ENCODE measurements at places on chromosomes 1 and 21.
A peak's percentile ranks its signal among the peaks of the same experiment; 100 is the strongest.

- no peak overlapping the region for H3K27ac ChIP-seq
- no peaks in the 10 kb centered on the region for H3K4me1 ChIP-seq
- H3K4me3 ChIP-seq: no peak overlapping the region
- DNase-seq: no peak
- no peaks in the 10 kb centered on the region for H3K36me3 ChIP-seq
- peaks cover 2% of the 10 kb centered on the region for H3K27me3 ChIP-seq
These were observed 77.7 kb downstream of the GDAP2 start for GRCh38 chr1:117851687-117852086.

GRCh38 chr1:156727926-156728598, at the start of gene METTL25B:
Gene METTL25B, plus strand, starts transcription at chr1:156728469. Its CDS starts 636 bp downstream, at chr1:156729105.
- H3K4me3 ChIP-seq: peak within 1 kb of the TSS; percentile 97
- H3K27me3 ChIP-seq: peaks cover 6% of the 10 kb centered on the region
- peaks cover 22% of the 10 kb centered on the region for H3K36me3 ChIP-seq
- H3K27ac ChIP-seq: peak within 1 kb of the TSS; percentile 99
- peaks cover 22% of the 10 kb centered on the region for H3K4me1 ChIP-seq
- peak; percentile 77 for DNase-seq

GRCh38 chr1:114033961-114034360, 54.7 kb downstream of the OLFML3 start:
- no peaks in the 10 kb centered on the region for H3K36me3 ChIP-seq
- no peak overlapping the region for H3K27ac ChIP-seq
- H3K4me3 ChIP-seq: no peak overlapping the region

GRCh38 chr1:65036570-65037051, 70.3 kb upstream of the JAK1 start:
- peaks cover 8% of the 10 kb centered on the region for H3K4me1 ChIP-seq
- H3K27ac ChIP-seq: no peak overlapping the region
- no peak for DNase-seq
- no peaks in the 10 kb centered on the region for H3K36me3 ChIP-seq
- no peak overlapping the region for H3K4me3 ChIP-seq

DNA sequence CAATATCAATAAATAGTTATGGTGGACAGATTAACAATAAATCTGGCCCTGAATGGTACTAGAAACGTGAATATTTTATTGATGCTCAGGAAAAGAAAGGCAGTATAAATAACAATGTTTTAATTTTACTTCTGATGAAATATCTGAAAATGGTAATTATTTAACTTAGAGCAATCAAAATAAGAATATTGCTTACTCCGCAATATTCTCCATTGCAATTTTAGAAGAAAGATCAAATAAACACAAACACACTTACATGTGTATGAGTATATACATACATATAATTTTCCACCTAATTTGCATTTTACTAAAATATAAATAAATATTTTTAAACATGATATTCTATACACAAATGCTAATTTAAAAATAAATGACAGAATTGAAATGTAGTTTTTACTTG, 1130.5 kb downstream of the NCAM2 start:
- no peak overlapping the region for H3K27ac ChIP-seq
- no peaks in the 10 kb centered on the region for H3K4me1 ChIP-seq
- no peak overlapping the region for H3K4me3 ChIP-seq
- H3K27me3 ChIP-seq: no peaks in the 10 kb centered on the region

DNA sequence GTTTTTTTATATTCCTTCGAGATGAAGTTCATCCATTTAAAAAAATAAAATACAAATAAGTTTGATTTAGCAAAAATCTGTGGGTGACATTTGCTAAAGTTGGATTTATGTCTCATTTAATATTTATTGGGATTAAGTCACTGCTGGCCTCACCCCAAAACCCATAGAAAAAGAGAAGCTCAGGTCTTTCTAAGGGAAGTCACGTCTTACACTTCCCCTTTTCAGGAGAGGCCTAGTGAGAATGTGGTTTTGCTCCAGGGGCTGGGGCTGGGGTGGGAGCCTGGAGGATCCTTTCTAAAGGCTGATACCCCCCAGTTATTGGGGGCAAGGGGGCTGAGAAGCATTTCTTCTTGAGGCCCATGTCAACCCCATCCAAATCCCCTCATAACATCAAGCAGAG, 300.3 kb downstream of the DSCAM start:
- no peaks in the 10 kb centered on the region for H3K4me1 ChIP-seq
- no peak overlapping the region for H3K4me3 ChIP-seq
- H3K27me3 ChIP-seq: peaks cover 6% of the 10 kb centered on the region
- no peak for DNase-seq
- H3K36me3 ChIP-seq: peaks cover 3% of the 10 kb centered on the region

DNA sequence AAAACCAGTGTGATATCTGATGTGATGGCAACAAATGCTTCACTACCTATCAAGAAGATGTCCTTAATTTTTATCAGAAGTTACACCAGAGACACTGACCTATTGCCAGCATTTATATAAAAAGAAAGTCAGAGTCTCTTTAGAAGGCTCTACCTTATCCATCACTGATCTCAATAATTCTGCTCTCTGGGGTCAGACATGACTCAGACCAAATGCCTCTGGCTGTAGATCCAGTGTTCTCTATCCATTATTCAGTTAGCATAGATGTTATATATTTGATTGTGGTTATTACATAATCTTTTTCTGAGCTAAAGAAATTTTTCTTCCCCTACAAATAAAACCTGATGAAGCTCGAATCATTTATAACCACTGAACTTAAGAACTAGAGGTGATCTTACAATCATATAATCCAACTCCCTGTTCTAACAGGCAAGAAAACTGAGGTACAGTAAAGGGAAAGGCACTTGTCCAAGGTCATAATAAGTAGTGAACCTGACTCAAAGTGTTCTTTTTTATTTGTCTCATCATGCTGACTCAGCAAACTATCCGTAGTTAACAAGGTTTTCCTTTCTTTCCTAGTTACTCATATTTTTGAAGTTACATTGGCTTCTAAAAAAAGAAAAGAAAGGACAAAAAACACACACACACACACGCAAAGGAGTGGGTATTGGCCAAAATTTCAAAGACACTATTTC, 43.6 kb upstream of the ESRRG start:
- H3K4me1 ChIP-seq: no peaks in the 10 kb centered on the region
- no peaks in the 10 kb centered on the region for H3K36me3 ChIP-seq
- H3K27ac ChIP-seq: no peak overlapping the region
- H3K27me3 ChIP-seq: no peaks in the 10 kb centered on the region
- DNase-seq: no peak

DNA sequence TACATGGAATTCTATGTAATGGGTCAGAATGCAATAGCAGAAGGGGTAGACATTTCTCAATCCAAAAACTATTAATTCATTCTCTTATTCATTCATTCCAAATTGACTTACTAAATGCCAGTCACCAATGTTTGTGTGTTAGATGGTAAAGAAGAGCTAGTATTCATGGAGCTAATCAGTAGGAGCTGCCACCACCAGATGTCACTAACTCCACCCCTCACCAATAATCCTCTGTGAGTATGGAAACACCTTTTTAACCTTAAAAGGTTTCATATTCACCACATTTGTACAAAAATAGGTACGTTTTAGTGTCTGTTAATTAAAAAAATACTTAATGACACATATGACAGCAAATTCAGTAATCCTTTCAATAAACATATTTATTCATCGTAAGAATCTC, 131.8 kb upstream of the PKN2 start:
- H3K27ac ChIP-seq: no peak overlapping the region
- H3K4me1 ChIP-seq: no peaks in the 10 kb centered on the region
- no peaks in the 10 kb centered on the region for H3K27me3 ChIP-seq
- H3K36me3 ChIP-seq: no peaks in the 10 kb centered on the region
- no peak overlapping the region for H3K4me3 ChIP-seq

- H3K27ac ChIP-seq: peak overlapping the region; percentile 12
- H3K36me3 ChIP-seq: peaks cover 10% of the 10 kb centered on the region
- peaks cover 18% of the 10 kb centered on the region for H3K4me1 ChIP-seq
- H3K4me3 ChIP-seq: no peak overlapping the region
- peaks cover 13% of the 10 kb centered on the region for H3K27me3 ChIP-seq
- no peak for DNase-seq
These were observed 26.9 kb upstream of the BACE2 start for GRCh38 chr21:41141031-41141457.

GRCh38 chr1:245588116-245588639, 433.4 kb downstream of the KIF26B start:
- no peak for DNase-seq
- no peaks in the 10 kb centered on the region for H3K27me3 ChIP-seq
- no peaks in the 10 kb centered on the region for H3K36me3 ChIP-seq

- peaks cover 14% of the 10 kb centered on the region for H3K4me1 ChIP-seq
- H3K27ac ChIP-seq: no peak overlapping the region
- no peak for DNase-seq
- no peaks in the 10 kb centered on the region for H3K27me3 ChIP-seq
- H3K4me3 ChIP-seq: no peak overlapping the region
- H3K36me3 ChIP-seq: peaks cover 16% of the 10 kb centered on the region
These were observed 61.9 kb downstream of the LAMC2 start for GRCh38 chr1:183247931-183248330.

DNA sequence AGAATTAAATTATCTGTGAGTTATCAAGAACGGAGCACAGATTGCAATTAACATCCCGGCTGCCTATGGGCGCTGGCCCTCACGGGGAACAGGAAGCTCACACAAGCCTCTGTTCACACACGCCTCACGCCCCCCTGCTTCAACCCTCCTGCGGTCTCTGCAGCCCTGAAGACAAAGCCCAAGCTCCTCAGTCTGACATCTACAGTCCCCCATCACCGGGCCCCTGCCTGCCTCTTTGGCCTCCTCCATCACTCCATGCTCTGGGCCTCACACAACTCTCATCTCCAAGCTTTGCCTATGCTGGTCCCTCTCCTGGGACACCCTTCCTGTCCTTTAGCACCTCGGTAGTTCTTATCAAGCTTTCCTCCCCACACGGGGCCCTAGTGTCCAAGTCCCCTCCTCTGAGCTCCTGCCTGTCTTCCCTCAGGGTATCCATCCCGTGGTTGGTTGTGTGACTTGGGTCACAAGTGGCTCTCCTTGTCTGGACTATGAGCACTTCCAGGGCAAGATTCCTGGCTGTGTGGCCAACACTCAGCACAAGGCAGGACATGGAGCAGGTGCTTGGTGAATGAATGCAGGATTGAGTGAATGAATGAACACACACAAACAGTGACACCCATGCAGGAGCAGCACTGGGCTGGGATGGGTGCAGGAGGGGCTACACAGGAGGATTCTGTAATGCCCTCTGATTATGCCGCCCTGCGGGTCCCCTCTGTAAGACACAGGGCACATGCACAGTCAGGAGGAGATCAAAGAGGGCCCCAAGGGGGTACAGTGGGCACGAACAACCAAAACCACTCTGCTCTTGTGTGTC, 116.1 kb downstream of the DMRTB1 start:
- DNase-seq: no peak
- no peaks in the 10 kb centered on the region for H3K36me3 ChIP-seq
- H3K4me1 ChIP-seq: no peaks in the 10 kb centered on the region
- no peak overlapping the region for H3K27ac ChIP-seq
- no peak overlapping the region for H3K4me3 ChIP-seq

- H3K4me3 ChIP-seq: no peak overlapping the region
- H3K4me1 ChIP-seq: peaks cover 3% of the 10 kb centered on the region
- no peak overlapping the region for H3K27ac ChIP-seq
- peaks cover 1% of the 10 kb centered on the region for H3K27me3 ChIP-seq
These were observed 245.5 kb downstream of the RPS6KC1 start for GRCh38 chr1:213296558-213296957.

- H3K36me3 ChIP-seq: no peaks in the 10 kb centered on the region
- H3K27me3 ChIP-seq: peaks cover 1% of the 10 kb centered on the region
- H3K27ac ChIP-seq: no peak overlapping the region
- H3K4me1 ChIP-seq: no peaks in the 10 kb centered on the region
- H3K4me3 ChIP-seq: no peak overlapping the region
- DNase-seq: no peak
These were observed 610.0 kb downstream of the LMO4 start for GRCh38 chr1:87938631-87939030.

DNA sequence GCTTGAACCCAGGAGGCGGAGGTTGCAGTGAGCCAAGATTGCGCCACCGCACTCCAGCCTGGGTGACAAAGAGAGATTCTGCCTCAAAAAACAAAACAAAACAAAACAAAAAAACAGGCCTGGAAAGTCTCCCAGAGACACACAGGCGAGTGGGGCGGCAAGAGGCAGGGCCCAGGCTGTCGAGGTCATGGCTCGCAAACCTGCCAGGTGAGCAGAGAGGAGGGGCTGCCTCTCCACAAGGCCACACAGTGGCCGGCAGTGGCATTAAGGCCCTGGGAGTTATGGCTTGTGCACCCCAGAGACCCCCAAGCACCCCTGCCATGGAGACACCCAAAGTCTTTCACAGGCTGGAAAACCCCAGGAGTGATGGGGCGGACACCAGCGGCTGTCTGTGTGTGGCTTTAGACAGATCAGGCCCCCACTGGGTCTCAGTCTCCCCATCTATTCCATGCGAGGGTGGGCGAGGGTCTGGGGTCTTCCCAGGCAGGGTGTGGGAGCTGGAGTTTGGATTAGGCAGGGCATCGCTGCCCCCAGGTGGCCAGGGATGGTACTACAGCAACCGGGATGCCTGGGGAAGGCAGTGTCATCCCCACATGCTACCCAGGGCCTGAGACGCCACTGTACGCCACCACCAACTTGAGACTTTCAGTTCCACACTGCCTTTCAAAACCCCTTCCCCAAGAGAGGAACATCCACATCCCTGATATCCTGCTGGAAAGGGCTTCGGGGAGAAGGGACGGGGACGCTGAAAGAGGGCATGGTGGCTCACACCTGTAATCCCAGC, 7.3 kb upstream of the CTRC start:
- DNase-seq: peak; percentile 83
- H3K4me1 ChIP-seq: peaks cover 8% of the 10 kb centered on the region
- H3K4me3 ChIP-seq: no peak overlapping the region
- peaks cover 6% of the 10 kb centered on the region for H3K36me3 ChIP-seq

DNA sequence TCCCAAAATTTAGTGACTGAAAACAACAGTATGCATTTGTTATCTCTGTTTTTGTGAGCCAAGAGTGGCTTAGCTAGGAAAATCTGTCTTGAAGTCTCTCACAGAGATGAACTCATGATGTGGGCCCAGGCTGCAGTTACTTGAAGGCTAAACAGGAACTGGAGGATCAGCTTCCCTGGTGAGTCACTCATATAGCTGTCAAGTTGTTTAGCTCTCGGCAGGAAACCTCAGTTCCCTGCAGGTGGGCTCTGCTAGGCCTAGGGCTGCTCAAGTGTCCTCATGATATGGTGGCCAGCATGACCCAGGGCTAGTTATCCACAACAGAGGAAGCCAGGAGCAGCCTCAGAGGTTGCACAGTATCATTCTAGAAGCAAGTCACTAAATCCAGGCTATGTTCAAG, 30.2 kb upstream of the DDX59 start:
- no peak overlapping the region for H3K27ac ChIP-seq
- H3K27me3 ChIP-seq: peaks cover 1% of the 10 kb centered on the region
- H3K4me3 ChIP-seq: no peak overlapping the region

All from endothelial cell (in vitro differentiated cells).